Prostate gland (tissue), 2 donors: ENCODE measurements at places on chromosomes 16 and 17.
A peak's percentile ranks its signal among the peaks of the same experiment; 100 is the strongest.

DNA sequence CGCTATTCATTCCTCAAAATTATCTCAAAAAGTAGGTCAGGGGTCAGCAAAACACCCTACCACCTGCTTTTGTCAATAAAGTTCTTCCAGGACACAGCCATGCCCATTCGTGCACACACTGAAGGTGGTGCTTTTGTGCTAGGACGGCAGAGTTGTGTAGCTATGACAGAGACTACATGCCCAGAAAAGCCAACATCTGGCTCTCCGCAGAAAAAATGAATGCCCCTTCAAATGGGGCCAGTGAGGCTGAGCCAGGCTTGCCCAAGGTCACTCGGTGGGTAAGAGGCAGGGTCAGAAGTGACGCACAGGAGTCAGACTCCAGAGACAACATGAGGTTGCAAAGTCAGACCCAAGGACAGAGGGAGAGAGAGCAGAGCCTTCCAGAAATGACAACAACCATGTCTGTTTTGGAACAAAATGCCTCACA, 200.1 kb downstream of the XYLT1 start:
- no peak for DNase-seq

- no peak for DNase-seq
Measured at GRCh38 chr16:4306470-4307214, 9.2 kb upstream of the GLIS2 start.

DNA sequence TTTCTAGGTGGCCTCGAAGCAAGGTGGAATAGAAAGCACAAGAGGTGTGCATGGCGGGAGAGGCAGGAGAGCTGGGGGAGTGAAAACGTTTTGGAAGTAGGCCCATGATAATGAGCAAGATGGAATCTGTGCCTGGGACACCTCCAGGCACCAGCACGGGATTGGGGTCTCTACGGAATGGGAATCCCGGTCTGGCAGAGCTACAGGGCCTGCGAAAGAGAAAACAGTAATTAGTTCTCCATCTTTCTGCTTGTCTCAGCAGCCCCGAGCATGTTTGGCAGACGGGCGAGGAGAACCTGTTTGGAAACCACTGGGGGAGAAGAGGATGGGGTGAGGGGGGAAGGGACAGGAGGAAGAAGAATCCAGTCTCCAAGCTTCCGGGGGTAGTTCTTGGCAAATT, 258.7 kb downstream of the SOX9 start:
- DNase-seq, result no peak

- DNase-seq, result no peak
Measured at GRCh38 chr16:66275775-66276428, 90.6 kb upstream of the CDH5 start.

DNA sequence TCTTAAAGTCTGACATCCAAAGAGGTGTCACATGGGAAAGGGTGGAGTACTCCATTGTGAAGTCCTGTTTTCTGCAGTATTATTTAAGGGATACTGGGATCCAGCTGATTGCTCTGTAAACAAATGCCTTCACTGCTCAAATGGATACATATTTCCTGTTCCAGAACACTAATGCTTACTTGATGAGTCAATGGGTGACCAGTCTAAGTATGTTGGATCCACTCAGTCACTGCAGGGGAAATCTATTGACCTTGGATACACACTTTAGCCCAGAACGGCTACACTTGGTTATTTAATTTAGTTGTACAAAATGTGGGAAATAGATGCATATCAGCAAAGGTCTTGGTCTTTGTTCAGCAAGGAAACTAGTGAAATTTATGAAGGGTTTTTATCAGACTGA, 261.4 kb downstream of the MAP2K4 start:
- DNase-seq, result no peak

GRCh38 chr17:56770427-56770826, 63.3 kb downstream of the C17orf67 start:
- no peak for DNase-seq

GRCh38 chr17:71503710-71504465, 616.9 kb upstream of the SOX9 start:
- DNase-seq, result no peak

GRCh38 chr17:33044771-33045170, 53.1 kb downstream of the SPACA3 start:
- no peak for DNase-seq

DNA sequence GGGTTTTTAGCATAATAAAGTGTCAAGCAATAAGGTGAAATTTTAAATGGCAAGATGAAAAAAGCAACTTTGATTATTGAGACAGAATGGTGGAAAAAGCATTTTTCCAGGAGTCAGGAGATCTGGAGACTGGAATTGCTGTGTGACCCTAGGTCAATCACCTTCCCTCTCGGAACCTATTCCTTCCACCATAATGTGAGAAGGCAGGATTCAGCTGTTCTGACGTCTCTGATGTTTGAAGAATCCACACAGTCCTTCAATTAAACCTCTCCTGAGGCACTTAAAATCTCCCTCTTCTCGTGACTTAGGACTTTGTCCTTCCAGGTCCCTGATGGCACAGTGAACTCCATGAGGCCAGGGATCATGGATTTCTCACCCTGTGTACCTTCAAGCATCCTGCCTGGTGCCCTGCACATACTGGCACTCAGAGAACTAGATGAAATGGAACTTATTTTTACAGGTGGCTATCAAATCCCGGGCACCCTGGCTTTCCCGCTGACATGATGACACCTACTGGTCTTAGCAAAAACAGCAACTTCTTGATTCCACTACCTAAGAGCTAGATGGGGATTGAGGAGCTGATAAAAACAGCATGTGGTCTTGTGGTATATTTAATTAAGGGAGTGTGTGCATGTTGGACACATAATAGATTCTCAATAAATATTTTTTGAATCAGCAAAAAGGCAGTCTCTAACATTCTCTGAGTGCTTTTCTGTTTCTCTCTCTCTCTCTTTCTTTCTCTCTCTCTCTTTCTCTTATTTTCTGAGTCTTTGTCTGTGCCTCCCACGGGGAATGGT, 2.3 kb upstream of the CCDC182 start:
- DNase-seq, result peak; percentile 43

DNA sequence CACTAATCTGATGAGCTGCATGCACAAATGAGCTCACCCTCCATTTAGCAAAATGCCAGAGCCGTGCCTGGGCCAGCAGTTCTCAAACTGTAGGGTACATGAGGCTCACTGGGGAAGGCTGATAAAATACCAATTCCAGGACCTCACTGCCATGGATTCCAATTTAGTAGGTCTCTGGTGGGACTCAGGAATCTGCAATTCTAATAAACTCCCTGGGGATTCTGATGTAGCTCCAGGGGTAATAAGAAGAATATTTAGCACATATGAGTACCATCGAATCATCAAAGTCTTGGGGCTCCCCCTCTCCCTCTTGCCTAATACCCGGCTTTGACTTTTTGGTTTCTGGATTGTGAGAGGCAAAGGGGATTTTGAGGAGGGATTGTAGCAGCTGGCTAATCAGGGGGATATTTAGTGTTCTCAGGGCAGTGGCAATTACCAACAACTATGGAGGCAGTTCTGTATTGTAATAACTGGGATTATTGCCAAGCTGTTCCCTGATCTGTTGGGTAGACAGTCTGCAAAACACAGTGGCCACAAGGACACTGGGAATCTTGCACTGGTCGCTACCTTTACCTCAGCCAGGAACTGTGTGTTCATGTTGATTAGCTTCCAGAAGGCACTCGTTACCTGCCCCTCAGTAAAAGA, 140.4 kb downstream of the SHISA9 start:
- no peak for DNase-seq

- no peak for DNase-seq
Measured at GRCh38 chr16:66899945-66900710, 18.6 kb downstream of the CDH16 start.

DNA sequence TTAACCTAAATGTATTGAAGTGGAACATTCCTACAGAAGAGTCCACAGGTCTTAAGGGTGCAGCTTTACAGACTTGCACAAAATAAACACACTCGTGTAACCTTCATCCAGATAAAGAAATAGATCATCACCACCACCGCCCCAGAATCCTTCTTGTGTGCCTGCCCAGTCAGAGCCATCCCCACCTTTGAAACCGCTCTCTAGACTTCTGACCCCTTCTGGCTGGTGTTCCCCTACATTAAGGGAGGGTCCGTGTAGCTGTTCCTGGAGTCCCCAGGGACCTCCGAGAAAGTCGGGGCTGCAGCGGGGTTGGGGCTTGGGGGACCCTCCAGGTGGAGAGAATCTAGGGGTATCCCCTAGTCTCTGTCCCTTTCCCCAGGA, 9.4 kb downstream of the TBX4 start:
- DNase-seq, result no peak

DNA sequence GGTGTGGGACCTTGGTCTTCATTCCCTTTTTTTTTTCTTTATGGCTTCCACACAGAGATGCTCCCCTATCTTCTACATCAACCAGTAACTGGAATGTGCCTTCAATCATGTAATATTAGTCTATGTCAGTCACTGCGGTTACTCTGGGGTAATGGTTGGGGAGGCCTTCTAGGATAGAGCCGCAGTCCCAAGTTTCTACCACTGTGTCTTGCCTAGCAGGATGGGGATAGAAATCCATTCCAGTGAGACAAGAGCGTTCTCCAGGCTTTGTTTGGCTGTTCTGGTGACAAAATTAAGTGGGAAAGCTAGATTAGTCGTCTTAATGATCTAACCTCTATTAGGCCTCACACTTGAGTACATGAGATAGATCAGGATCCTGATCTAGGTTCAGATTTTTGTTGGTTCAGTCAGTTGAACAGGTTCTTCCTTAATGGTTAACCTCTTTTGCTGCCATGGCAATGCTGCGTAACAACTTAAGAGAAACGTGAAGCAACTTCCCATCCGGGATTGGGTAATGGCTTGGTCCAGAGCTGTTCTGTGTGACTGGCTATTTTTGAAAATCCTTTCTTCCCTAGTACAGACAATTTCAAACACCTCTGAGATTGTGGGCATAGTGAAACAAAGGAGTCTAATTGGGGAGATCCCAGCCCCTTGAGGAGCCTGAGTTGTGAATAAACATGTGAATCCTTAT, 8.7 kb downstream of the MSL1 start:
- no peak for DNase-seq

- DNase-seq, result no peak
Measured at GRCh38 chr17:56594320-56595107, 1.0 kb downstream of the NOG start.

DNA sequence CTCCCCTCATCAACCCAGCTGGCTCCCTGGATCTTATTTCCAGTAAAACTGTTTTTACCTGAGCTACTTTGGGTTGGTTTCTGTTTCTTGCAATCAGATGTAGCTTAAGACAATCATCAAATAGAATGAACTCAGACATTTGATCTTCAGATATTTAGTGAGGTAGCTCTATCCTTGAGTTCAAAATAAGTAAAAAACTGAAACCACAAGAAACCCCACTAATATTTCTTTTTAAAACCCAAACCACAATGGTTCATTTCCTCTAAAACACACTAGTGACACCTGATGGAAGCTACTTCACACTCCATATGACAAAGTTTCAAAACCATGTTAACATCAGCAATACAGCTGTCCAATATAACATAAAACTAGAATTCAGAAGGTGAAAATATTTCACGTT, 37.8 kb downstream of the CACNG1 start:
- no peak for DNase-seq

- DNase-seq, result no peak
Measured at GRCh38 chr17:55521186-55521585, 9.9 kb upstream of the SMIM36 start.

GRCh38 chr17:64455993-64456885, 7.3 kb downstream of the MILR1 start:
- DNase-seq, result no peak

- DNase-seq, result no peak
Measured at GRCh38 chr16:65222049-65222448, 100.2 kb upstream of the CDH11 start.

GRCh38 chr17:38461683-38462082, 33.4 kb downstream of the ARHGAP23 start:
- DNase-seq, result no peak

DNA sequence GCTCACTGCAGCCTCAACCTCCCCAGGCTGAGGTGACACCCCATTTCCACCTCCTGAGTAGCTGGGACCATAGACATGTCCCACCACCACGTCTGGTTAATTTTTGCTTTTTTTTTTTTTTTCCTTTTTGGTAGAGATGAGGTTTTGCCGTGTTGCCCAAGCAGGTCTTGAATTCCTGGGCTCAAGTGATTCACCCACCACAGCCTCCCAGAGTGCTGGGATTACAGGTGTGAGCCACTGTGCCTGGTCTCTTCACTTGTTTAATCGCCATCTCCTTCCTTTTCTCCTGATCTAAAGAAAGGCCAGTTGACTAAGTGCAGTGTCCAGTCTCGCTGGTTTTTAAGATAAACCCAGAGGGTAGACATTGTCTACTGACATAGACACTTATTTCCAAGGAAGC, 152.0 kb downstream of the C16orf95 start:
- no peak for DNase-seq

- DNase-seq, result no peak
Measured at GRCh38 chr16:81136390-81137335, 40.5 kb upstream of the GCSH start.

DNA sequence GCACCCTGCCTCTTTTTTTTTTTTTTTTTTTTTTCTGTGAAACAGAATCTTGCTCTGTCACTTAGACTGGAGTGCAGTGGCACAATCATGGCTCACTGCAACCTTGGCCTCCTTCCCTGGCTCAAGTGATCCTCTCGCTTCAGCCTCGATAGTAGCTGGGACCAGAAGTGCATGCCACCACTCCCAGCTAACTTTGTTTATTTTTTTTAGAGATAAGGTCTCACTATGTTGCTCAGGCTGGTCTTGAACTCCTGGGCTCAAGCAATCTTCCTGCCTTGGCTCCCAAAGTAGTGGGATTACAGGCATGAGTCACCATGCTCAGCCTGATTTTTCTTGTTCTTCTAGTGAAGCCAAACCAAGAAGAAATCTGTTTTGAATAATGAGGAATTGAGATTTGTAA, 25.0 kb downstream of the CDK12 start:
- no peak for DNase-seq

DNA sequence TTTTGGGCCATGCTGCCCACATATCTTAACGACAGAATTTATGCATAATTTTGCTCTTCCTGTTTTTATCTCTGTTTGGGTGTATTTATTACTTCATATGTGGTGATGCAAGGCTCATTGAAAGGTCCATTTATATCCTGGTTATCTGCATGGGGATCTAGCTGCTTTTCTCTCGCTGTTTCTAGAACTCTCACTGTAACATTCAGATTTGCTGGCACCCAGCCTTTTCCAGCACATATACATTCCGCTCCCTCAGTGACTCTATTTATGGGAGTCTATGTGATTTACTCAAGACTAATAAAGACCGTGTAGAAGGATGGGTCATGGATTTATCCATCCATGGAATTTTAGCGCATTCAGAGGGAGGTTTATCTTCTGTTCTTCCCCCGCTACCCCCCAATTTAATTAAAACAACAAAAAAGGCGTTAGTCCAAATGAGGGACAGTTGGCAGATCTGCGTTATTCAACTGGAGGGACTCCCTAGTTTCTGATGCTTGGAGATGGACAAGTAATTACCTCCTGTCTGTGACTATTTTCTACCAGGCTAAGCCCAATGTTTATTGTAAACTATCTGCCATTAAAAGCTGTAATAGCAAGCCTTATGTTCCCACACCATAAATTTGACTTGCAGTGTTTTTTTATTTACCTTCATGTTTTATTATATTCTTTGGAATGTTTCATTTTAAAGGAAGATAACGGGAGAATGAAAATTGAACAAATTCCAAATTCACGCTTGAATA, 19.8 kb upstream of the MARCHF10 start:
- no peak for DNase-seq

GRCh38 chr17:49061524-49061943, 64.3 kb downstream of the IGF2BP1 start:
- DNase-seq, result no peak

- no peak for DNase-seq
Measured at GRCh38 chr16:73043828-73044467, 4.0 kb downstream of the ZFHX3 start.
